GOT3 (cell line): ENCODE measurements at places on chromosomes 7 and 10.

GRCh38 chr10:28202941-28203352, 99.9 kb downstream of the MPP7 start:
- DNase-seq = no peak

GRCh38 chr10:83691791-83692596, 447.3 kb upstream of the GHITM start:
- no peak for DNase-seq

- DNase-seq = no peak
These were observed 81.1 kb upstream of the GTF2IRD1 start for GRCh38 chr7:74372511-74373111.

- no peak for DNase-seq
These were observed 55.7 kb downstream of the CCDC3 start for GRCh38 chr10:12945690-12946359.

DNA sequence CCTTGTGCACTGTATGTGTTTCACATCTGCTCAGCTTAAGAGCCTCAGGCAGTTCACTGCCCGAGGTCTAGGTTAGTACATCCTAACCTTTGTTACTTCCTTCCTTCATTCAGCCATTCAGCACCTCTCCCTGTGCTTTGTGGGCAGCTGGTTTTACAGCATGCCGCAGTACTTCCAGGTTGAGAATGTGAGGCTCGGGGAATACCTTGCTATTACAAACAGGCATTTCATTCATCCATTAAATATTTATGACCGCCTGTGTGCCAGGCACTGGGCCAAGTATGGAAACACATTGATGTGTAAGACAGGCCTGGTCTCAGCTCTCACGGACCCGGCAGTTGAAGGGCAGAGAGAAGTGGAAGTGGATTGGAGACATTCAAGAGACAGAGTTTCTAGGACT, 82.4 kb downstream of the SHH start:
- no peak for DNase-seq

- no peak for DNase-seq
These were observed 132.6 kb upstream of the NAMPT start for GRCh38 chr7:106417273-106417902.

- no peak for DNase-seq
These were observed 90.9 kb downstream of the BAMBI start for GRCh38 chr10:28768227-28768626.
